Caki2 (cell line): ENCODE measurements at places on chromosomes 1 and 21.

DNA sequence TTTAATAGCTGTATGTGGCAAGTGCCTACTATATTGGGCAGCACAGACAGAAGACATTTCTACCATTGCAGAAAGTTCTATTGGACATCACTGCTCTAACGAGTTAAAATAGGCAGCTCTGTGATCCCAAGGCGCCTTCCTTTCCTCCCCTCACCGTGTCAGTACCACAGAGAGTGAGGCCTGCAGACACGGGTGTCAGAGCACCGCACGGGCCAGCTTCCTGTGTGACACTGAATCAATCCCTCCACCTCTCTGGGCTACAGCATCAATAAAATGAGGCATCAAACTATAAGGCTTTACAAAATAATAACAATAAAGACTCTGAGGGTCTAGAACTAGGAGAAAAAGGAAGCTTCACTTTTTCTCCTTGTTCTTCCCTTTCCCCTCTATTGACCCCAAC is 246.7 kb downstream of the FOXD2 start:
- DNase-seq: no peak

DNA sequence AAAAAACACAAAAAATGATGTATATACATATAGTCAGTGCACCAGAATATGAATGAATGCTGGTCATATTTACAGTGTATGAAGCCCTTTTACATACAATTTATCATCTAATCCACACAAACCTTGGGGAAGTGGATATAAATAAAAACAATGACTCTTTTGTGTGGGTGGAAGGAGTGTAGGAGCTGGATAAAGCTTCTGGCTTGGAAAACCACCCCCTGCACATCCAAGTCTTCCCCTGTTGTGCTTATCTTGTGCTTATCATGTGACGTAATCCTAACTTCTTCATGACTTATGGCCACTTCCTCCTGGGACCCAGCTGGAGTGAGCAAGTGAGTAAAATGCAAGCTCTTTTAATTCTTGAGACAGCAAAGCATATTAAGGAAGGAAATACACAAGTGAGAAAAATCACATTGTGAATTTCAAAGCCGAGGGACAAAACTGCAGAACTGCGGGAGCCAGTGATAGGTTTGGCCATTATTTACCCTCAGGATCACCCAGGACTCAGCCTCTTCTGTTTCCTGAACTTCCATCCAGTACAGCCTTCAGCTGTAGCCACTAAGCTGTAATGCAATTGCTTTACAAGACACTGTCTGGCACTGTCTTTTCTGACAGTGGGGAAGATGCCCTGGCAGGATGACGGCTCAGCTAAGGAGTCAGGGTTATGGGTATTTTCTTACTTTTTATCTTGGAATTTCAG is 104.0 kb upstream of the PPM1J start:
- no peak for DNase-seq

GRCh38 chr1:206472024-206472423 is 1.7 kb downstream of the IKBKE start:
- no peak for DNase-seq

- DNase-seq: peak; percentile 54
These were observed 37.3 kb downstream of the PABPC4 start for GRCh38 chr1:39539252-39539790.

GRCh38 chr1:113659035-113659434 is 100.3 kb downstream of the PHTF1 start:
- DNase-seq: no peak

GRCh38 chr1:28127617-28128257 is 39.3 kb upstream of the EYA3 start:
- no peak for DNase-seq

GRCh38 chr1:225926551-225927113 is 2.6 kb upstream of the PYCR2 start:
- no peak for DNase-seq

DNA sequence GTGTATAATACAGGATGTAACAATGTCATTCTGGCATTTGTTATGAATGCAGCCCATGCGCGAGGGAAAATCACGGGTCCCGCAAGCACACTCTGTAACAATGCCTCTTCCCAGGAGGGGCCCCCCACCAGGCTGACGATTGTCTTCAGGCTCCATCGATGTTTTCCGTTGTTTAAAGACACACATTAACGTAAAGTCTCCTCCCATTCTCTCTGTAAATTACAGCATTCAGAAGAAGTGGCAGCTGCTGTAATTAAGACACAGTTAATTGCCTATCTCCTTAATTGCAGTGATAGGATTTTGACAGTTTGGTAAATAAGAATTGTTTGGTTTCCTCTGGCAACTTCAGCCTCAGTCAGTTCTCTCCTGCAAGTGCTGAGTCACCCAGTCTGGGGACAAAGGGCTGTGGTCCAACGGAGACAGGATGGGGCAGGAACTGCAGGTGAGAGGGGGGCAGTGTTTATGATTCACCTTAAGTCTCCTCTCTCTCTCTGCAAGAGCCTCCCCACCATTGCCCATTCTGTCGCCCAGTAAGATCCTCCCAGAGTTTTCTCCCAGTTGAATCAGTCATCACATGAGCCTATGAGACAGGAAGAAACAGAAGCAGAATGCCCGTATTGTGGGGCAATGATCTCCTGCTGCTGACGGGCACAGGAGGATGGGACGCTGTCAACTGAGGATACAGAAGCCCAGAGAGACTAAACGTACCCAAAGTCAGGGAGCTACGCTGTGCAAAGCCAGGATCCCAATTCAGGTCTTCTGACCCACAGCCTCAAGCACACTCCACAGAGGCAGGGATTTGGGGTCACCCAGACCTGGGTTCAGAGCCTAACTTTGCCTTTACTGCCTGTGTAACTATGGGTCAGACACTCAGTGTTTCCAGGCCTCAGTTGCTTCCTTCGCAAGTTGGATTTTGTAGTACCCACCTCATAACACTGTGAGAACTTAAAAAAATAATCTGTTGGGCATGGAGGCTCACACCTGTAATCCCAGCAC is 110.0 kb downstream of the ADSS2 start:
- DNase-seq: peak; percentile 93

- no peak for DNase-seq
These were observed 48.7 kb upstream of the TNR start for GRCh38 chr1:175792136-175792535.

DNA sequence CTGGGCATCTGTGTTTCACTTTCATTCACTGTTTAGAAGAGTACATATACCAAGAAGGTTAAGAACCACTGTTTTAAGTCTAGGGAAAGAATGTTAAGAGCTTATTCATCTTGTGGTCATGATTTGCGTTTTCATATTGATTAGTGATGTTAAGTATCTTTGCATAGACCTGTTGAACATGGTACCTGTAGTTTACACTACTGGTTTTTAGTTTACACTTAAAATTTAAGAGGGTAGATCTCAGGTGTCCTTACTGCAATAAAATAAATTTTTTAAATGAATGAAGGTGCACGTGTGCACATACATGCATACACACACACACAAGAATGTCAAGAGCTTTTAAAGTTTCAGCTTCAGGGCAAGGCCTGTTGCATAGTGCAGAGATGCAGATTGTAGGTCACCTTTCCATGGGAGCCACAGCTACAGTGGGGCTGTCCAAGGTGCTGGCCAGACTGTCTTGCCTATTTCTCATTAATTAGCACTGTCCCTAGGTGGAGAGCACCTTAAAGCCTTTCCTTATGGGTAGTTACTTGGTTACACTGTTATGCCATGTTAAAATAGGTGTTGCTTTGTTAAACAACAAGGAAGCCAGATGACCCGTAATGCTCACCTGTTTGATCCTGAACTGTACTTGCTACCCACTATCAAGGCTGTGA is 543.0 kb upstream of the DAB1 start:
- DNase-seq: peak; percentile 12

DNA sequence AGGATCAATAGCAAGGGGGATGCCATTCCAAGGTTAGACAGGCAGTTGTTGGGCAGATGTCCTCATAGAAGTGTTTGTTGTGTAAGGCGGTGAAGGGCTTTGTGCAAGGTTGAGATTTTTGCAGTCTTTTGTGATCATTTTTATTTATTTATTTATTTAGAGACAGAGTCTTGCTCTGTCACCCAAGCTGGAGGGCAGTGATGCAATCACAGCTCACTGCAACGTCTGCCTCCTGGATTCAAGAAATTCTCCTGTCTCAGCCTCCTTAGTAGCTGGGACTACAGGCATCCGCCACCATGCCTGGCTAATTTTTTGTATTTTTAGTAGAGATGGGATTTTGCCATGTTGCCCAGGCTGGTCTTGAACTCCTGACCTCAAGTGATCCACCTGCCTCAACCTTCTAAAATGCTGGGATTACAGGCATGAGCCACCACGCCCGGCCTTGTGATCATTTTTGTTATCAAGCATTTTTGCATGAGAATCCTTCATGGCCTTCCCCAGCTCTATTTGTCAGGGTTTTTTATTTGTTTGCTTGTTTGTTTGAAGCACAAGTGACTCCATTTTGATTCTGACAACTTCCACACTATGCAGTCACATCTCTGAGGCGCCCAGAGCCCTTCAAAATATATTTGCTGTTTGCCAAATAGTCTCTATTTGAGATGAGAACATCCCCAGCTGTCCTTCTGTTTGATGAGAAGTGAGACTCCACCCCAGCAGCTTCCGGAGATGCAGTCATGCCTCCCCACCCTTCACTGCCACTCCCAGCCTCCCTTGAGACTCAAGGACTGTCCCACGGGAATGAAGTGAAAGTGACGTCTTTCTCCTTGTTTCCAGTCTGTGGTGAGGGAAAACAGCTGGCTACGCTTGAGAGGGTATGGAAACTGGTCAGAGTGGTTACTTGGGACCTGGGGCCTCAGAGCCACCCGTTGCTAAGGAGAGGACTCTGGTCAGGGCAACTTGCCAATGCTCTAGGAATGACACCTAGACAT is 38.0 kb downstream of the TMEM50B start:
- peak; percentile 99 for DNase-seq

GRCh38 chr1:47690341-47691250 is 252.8 kb downstream of the FOXD2 start:
- DNase-seq: no peak

DNA sequence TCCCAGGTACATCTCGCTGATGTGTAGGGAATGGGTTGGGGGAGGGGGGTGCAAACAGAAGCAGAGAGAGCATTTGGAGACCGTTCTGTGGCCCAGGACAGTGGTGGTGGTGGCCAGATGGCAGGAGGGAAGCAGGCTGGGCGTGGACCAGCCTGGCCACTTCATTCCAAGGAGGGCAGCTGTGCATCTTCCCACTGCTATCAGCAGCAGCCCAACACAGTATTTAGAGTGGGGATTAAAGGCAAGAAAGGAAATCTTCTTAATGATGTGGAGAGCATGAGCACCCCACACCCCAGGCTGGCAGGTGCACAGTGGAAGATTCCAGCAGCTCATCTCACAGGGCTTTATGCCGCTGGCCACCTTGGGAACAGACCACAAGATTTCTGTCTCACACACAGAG is 198.7 kb downstream of the NPHP4 start:
- no peak for DNase-seq

- DNase-seq: no peak
These were observed 39.8 kb downstream of the TGFBR3 start for GRCh38 chr1:91846007-91846638.

DNA sequence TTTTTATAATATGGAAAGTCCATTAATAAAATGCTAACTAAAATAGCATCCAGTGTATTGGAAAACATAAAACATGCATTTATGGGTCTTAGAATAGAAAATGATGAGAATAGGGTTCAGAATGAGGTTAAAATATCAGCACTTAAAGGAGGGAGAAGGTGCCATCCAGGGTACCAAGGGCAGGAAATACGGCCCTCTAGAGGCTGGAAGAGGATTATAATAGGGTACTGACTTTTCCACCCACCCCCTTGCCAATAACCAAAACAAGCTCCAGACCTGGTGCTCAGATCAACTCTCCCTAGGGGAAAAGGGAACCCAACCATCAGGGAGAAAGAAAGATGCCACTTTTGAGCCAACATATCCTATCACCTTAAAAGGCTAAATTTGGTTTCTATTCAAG is 26.7 kb downstream of the ASTN1 start:
- DNase-seq: no peak

- no peak for DNase-seq
These were observed 78.9 kb upstream of the ARID1A start for GRCh38 chr1:26616881-26617280.
